ENCODE measurements at places on chromosomes 11 and 22.

DNA sequence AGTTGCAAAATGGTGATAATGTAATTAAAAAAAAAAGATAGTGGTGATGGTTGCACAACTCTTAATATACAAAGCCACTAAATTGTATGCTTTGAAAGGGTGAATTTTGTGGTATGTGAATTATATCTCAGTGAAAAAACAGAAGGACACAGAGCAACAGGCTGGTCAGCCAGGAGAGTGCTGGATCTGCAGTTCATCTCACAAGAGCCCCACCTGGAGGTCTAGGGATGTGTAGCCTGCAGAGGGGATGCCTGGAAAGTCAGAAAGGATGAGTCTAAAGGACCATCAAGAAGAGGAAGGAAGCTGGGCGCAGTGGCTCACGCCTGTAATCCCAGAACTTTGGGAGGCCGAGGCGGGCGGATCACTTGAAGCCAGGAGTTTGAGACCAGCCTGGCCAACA is 9.0 kb downstream of the POLR3H start:
- no peak for DNase-seq

DNA sequence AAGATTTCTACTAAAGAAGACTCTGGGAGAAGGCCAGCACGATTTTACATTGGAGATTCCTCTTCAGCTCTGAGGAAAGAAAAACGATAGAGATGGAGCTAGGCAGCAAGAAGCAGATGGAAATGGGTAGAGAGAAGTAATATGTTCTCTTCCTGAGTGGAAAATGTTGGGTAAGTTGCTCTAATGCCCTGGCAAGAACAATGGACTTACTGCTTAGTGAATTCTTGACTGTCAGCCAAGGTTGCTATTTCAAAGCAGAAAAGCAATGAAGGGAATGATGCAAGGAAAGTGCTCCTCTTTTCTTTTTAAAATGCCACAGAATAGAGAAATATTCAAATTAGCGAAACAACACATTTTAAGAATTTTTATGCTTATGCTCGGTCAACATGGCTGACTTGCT is 38.4 kb upstream of the CWF19L2 start:
- no peak for DNase-seq

- DNase-seq = peak; percentile 68
These were observed 46.4 kb downstream of the CD82 start for GRCh38 chr11:44611687-44612434.

GRCh38 chr22:44578110-44578457 is 80.1 kb upstream of the RTL6 start:
- no peak for DNase-seq

DNA sequence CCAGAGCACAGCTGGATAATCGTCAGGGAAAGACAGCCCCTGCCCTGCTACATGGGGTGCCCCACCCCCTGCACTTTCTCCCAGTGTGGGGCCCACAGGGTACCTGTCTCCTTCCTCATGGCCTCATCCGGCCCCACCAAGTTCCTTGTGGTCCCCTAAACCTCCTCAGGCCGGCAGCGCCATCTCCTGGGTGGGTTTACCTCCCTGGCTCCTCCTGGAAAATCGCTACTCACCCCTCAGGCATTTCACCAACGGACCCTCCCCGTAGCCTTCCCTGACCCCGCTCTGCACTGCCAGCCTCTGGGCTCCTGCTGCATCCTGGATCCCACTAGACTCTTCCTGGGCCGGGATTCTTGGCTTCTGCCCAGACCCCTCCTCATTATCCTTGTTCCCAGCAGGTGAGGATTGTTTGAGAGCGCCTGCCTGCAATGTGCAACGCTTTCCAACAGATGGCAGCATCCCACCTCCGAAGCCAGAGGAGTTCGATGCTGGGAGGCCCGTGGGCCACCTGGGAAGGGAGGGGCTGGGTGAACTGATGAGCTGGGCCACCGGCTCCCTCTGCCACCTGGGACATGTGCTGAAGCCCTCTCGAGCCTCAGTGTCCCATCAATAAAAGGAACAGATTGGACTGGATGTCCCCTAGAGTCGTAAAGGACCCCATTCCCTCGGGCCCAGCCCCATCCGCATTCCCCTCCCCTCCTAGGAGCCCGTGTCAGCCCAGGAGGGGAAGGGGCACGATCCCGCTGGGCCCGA is 44.2 kb upstream of the TTLL12 start:
- peak; percentile 42 for DNase-seq

GRCh38 chr22:31345331-31346254 is 553 bp downstream of the PATZ1 start:
- peak; percentile 91 for DNase-seq

DNA sequence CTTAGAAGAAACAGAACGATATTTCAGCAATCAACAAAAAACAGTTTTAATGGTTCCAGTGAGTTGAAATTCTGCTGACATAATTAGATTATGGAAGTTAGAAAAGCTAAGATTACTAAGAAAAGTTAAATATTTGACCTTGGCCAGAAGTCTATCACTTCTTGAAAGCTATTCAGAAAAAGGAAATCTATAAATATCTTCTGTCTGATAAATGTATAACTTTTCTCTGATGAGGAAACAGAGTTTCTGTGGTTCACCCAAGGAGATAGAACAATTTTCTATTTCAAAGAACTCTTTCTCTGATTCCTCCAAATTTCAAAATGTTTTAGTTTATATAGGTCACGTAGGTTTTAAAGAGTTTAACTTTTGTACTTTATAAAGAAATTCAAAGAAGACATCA is 438.4 kb upstream of the CHORDC1 start:
- no peak for DNase-seq

GRCh38 chr11:124233376-124233775 is 7.5 kb upstream of the OR8G1 start:
- DNase-seq = no peak

- no peak for DNase-seq
These were observed 5.1 kb downstream of the CHKA start for GRCh38 chr11:68116126-68116525.

DNA sequence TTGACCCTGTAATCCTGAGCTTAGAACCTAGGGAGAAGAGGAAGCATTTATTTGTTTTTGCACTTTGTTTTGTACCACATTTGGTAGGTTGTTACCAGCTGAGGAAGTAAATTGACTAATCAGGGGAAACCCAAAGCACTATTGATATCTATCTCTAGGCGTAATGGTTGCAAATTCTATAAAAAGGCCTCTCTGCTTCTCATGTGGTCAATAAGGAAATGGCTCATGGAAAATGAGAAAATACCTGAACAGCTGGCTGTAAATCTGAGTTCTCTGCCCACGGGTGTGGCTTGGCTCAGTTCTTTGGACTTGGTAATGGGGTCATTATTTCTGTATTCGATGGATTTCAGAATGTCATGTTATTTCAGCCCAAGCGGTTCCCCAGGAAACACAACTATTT is 42.4 kb downstream of the BARX2 start:
- DNase-seq = no peak

DNA sequence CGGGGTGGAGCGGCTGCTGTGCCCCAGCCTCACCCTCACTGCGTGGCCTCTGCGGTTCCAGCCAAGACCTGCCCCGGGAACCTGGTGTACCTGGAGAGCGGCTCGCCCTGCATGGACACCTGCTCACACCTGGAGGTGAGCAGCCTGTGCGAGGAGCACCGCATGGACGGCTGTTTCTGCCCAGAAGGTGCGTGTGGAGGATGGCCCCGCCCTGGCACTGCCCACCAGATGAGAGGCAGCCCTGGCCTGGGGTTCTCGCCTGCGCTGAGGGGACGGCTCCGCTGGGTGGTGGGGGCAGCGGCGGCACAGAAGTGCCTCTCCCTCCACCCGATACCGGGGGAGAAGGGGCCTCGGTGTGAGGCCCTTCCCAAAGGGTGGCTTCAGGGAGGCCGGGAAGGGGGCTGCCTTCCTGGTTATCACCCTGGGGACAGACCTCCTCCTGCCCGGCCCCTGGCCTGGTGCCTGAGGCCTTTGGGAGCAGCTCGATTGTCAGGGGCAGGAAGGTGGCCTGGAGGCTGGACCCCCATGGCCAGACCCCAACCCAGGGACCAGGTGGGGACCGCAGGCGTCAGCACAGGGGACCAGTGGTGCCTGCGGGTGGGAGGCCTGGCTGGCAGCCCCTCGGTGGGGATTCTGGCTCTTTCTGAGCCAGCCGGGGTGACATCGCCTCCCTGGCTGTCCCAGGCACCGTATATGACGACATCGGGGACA is 7.1 kb downstream of the MUC2 start:
- DNase-seq = no peak

DNA sequence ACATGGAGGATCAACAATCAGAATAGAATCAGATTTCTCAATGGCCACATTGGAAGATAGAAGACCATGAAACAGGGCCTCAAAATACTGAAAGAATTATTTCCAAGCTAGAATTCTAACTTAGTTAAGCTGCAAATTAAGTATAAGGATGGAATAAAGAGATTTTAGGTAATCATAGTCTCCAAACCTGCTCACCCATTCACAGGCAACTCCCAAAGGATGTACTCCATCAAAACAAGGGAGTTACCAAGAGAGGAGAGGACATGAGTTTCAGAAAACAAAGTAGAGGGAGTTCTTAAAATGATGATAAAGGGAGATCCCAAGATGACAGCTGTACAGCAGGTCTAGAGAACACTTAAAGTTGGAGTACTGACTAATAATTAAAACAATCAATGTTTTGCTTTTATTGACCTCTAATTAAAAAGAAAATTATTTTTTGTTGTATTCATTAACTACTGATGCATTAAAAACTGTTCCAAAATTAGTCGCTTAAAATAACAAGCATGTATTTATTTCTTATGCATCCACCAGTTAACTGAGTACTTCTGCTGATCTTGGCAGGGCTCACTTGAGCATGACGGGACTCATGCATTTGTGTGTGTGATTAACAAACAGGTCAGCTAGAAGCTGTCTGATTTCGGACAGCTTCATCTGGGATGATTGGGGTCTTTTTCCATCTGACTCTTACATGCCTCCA is 95.6 kb downstream of the CD44 start:
- DNase-seq = no peak

- no peak for DNase-seq
These were observed 110.0 kb downstream of the TP53I11 start for GRCh38 chr11:44840521-44841251.

DNA sequence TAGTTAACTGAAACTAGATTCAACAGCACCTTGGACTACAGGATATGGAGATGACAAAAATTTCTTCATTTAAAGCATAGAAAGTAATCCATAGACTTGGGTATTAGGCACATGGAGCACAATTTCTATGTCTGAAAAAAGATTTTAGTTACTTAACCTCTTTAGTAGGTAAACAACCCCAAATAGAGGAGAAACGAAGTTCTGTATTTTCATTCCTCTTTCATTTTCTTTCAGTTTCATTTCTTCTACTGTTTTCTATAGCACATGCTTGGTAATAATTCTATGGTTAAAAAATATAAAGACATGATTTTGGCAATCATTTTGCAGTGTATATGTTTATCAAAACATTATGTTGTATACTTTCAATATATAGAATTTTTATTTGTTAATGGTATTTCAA is 99.5 kb downstream of the CASP12 start:
- DNase-seq = no peak

GRCh38 chr11:69050592-69051380 is 2.1 kb downstream of the TPCN2 start:
- DNase-seq = no peak

DNA sequence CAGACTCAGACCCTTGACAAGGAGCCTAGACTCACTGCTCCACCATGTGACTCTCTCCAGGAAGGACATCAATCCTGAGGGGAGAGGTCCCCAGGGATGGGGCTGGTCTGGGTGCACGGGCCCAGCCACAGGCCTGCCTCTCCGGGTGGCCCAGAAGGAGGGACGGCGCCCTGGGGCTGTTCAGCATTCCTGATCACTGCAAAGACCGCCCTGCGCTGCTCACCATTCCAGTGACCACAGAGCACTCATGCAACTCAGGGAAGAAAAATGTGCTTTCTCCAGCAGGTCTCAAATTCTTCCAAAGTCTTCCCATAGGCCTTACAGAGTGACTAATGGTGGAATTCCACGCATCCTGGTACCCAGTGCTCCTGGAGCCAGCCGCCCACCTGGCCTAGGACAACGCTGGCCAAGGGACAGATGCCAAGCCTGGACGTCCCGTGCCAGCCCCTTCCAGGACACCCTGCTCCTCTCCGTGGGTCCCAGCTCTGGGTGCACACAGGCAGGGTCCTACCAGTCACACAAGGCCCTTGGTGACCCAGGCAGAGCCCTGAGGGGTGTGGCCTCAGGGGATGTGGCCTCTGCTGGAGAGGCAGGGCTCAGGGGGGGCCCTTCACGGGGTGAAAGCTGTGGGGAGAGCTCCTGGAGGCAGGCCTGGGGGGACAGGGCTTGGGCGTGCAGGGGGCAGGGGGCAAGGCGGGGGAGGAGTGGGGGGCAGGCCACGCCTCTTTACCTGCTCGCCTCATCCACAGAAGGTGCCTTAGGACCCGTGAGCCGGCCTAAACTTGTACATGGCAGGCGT is 178.8 kb downstream of the IGLL1 start:
- DNase-seq = no peak
